ENCODE measurements at places on chromosomes 16 and 17.

DNA sequence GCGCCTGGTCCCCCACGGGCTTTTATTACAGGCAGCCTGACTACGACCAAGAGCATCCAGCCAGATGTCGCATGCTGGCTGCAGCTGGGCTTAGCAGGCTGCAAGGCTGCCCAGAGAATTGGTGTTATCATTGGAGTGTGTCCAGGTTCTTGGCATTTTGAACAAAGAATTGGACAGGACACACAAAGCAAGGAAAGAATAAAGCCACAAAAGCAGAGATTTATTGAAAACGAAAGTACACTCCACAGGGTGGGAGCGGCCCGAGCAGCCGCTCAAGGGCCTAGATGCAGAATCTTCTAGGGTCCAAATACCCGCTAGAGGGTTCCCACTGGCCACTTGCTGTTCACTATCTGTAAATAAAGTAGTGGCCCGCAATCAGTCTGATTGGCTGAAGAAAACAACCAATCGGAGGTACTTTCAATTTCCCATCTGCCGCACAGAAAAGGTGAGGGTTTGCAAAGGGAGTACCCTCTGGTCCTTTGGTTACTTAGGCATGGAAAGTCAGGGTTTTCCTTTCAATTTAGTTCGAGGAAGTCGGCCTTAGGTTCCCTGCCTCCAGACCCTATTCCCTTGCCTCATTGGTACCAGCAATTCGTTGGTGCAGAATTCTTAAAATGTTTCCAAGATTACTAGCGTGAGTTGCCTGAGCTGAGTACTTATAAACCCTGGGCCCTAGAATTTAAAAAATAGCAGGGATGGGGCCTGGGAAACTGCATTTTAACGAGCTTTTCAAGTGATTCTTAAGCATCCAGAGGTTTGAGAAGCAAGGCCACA, 38.5 kb upstream of the CNEP1R1 start:
- DNase-seq: no peak

DNA sequence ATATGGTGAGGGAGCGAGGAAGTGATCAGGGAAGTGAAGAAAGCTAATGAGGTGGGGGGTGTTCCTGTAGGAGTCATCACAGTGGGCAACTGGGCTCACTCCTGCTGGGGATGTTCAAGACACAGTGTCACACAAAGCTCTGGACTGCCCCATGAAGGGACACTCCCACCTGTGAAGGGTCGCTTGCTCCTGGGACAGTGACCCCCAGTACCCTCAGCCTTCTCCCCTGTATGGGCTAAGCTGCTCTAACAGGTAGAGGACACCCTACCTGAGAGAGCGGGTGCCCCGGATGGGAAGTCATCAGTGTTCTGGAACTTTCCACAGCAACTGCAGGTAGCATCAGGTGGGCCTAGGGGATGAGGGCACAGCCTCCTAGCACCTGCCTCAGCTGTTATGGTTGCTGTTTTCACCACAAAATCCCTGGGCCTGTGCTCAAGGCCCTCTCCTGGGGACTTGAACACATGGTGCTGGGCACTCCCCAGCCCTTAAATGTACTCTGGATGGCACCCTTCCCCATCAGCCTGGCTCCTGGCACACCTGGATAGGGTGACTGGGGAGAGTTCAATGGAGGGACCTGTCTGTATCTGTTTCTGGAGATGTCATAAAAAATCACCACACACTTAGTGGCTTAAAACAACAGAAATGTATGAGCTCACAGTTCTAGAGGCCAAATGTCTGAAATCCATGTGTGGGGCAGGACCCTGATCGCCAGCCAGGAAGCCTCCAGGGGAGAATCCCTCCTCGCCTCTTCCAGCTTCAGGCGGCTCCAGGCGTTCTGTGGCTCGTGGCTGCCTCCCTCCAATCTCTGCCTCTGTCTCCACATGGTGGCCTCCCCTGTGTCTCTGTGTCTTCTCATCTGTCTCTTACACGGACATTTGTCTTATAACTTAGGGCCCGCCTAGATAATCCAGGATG, 104.0 kb upstream of the CDH5 start:
- DNase-seq: no peak

DNA sequence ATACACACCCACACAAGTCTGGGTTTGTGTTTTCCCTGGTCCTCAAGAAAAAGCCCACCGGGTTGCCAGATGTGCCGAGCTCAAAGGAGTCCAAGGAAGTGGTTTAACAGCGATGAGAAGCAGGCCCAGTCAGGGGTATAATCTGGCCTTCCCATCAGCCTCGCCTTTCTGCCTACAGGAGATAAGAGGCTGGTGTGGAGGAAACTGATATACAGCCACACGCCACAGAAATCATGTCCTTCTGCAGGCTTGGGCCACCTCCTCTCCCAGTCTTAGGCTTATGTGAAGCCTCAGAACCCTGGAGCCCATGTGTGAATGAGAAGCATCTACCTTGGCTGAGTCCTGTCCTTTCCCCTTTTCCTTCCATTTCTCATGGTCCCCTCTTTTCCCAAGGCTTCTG, 43.6 kb upstream of the MMP2 start:
- no peak for DNase-seq

- no peak for DNase-seq
Observed at GRCh38 chr16:51337662-51338061, 186.6 kb upstream of the SALL1 start.

DNA sequence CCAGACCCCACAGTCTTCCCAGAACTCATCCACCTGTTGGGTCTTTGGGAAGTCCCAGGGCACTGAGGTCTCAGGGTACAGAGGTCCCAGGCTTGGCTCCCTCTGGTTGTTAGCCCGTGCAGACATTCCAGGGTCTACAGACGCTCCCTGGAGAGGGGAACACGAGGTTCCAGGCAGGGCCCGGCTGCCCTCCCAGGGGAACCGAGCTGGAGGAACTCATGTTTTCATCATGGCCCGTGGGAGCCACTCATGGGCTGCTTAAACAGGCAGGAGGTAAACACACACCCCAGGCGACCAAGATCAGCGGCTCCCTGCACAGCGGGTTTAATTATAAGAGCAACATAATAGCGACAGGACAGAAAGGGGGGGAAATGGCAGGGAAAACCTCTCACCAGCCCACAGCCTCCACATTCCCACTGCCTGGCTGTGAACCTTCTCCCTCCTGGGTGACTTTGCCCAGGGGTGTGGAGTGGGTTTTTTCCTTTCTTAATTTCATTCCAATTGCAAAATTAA, 36.5 kb downstream of the TRARG1 start:
- no peak for DNase-seq

DNA sequence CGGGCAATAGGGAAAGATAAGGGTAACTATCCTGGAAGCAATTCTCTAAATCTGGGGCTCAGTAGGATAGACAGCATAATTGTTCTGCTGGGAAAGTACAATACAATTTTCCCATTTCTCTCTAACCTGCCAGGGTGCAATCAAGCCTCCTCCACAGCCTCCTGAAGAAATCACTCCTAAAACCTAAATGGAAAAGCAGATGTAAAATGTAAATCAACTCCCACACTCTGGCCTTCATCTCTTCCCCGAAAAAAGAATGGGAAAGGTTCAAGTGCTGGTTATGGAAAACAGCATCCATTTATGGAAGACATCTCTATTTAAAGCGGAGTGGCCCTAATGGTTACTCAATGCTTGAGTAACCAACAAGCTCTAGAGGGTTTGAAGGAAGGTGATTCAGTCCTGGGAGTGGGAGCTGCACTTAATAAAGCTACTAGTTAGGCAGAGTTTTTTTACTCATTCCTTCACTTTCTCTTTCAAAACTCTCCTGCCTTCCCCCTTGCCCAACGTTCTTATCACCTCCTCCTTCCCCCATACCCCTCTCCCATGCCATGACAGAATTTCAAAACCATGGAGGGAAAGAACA, 5.1 kb downstream of the MMD start:
- no peak for DNase-seq

GRCh38 chr16:84517366-84517765, 12.9 kb upstream of the MEAK7 start:
- DNase-seq: no peak

DNA sequence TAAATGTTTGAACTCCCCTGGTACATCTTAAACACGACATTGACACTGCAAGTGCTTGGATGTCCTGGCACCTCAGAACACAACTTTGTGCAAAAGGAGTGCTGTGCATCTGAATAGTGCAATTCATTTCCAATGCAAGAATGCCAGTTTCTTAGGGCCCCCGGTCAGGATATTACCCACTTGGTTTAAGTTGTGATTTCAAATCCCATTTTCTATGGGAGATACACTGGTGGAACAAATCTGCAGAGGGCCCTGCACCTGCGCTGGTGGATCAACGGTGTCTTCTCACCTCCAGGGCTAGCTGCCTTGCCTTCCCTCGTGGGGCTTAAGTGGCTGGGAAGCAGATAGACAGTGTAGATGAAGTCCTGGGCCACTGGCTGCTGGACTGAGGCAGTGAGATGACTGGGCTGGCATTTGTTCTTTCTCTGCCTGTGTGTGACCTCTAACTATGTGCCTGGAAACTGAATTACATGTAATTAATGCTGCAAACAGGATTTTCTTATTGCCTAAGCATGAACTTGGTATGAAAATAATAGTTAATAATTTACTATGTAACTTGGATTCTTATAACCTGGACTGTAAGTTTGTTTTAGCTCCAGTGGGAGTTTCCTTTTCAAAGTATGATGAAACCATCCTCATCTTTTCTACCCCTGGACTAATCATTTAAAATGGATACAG, 20.9 kb downstream of the HAPSTR1 start:
- no peak for DNase-seq

GRCh38 chr16:31569360-31569717, 41.6 kb downstream of the AHSP start:
- no peak for DNase-seq

DNA sequence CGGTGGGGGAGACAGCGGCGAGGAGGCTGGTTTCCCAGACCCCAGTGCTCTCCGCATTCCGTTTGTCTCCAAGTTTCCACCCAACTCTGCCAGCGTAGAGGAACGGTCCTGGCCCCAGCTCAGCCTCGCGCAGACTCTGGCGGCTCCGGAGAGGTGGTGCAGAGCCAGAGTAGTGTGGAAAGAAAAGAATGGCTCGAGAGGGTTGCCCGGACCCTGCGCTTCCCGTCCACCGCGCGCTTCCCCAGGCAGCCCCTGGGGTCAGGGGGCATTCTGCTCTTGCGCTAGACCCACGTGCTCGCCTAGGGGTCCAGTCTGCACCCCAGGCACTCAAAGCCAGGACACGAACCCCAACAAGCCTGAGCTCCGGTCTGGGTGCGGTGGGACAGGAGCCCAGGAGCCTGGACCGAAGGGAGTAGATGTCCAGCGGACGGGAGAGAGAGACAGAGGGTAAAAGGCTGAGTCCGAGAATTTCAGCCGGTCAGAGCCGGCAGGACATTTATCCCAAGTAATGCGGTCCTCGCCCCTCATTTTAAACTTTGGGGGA, 3.8 kb downstream of the PMP22 start:
- DNase-seq: peak; percentile 60

GRCh38 chr17:43719578-43719977, 39.0 kb downstream of the SOST start:
- DNase-seq: no peak

DNA sequence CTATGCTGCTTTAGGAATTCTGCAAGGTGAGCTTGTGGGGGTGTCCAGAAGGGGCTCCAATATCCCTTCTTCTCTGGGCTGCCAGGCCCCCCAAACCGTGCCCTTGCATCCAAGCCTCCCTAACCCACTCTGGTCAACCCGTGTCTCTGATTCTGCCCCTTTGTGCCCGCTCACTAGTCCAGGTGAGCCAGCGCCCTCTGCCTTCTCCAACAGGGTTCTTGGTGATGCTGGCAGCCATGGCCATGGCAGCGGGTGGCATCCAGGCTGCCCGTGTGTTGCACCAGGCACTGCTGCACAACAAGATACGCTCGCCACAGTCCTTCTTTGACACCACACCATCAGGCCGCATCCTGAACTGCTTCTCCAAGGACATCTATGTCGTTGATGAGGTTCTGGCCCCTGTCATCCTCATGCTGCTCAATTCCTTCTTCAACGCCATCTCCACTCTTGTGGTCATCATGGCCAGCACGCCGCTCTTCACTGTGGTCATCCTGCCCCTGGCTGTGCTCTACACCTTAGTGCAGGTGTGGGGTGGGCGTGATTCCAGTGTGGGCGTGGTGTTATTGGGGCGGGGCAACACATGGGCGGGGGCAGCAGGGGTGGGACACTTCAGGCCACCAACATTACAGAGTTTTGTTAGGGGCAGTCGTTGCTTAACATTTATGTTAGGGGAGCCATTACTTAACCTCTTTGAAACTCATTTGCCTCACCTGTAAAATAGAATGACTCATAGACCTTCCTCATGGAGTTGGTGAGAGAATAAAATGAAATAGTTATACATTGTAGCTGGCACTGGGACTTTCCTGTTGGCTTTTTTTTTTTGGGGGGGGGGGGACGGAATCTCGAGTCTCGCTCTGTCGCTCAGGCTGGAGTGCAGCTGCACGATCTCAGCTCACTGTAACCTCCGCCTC, 31.4 kb downstream of the ANKRD40 start:
- no peak for DNase-seq

GRCh38 chr16:17135439-17135838, 335.3 kb downstream of the XYLT1 start:
- no peak for DNase-seq

DNA sequence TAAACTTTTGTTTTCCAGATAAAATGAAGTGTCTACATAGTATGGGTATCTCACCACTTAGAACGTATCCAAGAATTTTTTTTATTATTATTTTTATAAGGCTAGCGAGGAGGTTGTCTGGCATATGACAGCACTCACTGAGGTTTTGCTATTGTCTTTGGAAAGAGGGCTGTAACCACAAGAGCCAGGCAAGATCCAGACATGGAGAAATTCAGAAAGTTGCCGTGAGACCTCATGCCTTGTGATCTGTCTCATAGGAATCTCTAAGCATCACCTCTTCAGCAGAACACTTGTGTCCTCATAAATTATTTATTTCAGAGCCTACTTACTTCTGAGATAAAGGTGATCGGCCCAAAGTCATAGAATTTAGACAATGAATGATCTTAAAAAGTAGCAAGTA, 410.8 kb downstream of the CDH11 start:
- DNase-seq: no peak

GRCh38 chr16:20814784-20815183, 8.5 kb downstream of the REXO5 start:
- no peak for DNase-seq

- DNase-seq: peak; percentile 72
Observed at GRCh38 chr17:58307468-58308172, 21.0 kb downstream of the TSPOAP1 start.

DNA sequence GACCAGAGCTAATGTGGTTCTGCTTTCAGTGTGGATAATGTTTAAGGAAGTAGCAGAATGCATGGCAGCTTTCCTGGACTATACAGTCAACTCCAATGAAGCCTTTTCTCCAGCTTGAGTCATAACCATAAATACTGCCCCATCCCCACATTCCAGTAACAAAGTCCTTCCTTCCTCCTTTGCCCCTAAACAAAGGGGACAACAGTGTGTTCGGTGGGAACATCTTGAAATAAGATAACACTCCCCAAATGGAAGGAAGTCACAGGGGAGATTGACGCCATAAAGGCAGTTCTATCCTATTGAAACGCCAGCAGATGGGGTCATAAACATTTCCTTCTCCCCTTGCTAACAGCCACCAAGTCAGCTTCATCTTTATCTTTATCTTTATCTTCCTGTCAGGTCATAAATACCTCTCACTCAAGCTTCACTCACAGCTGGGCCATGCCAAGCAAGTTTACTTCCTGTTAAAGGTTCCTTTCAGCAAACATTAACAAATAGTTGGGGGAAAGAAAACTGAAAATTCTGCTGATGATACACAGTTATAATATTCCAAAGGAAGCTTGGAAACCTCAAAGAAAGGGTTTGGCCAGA, 136.7 kb downstream of the SNX11 start:
- no peak for DNase-seq

- DNase-seq: no peak
Observed at GRCh38 chr16:19703172-19703889, 14.7 kb downstream of the KNOP1 start.
